GOT3 (cell line): ENCODE measurements at places on chromosomes 5 and 9.

DNA sequence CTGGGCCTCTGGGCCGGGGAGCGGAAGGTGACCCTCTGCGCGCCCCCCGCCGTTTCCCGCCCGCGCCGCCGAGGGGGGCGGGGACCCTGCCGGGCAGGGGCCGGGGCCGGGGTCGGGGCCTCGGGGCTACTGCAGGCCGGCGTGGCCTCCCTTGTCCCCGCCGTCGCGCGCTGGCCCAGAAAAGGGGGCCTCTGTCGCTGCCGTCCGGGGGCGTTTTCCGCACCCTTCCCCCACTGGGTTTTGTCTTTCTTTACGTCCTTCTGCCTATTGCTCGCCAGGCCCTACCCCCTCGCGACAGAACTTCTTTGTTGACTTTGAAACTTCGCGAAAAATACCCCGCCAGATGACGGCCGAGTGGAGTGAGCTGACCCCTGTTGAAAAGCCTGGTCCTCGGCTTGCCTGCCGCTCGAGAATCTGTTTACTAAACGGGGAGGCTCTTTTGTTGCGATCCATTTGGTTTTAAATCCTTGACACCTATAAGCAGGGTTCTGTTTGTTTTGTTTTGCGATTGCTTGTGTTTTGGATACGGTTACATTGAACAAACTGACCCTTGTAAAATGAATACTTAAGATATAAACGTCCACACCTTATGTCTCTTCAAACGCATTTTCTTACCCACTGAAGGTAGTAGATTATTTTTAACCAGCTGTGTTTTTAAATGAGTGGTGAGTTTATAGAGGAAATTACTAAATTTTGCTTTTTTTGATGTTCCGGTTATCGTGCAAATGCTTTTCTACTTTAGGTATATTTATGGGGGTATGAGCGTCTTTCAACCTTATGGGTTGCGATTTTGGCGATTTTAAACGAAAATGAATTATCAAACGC is 765 bp downstream of the MARCHF6 start:
- DNase-seq: no peak

DNA sequence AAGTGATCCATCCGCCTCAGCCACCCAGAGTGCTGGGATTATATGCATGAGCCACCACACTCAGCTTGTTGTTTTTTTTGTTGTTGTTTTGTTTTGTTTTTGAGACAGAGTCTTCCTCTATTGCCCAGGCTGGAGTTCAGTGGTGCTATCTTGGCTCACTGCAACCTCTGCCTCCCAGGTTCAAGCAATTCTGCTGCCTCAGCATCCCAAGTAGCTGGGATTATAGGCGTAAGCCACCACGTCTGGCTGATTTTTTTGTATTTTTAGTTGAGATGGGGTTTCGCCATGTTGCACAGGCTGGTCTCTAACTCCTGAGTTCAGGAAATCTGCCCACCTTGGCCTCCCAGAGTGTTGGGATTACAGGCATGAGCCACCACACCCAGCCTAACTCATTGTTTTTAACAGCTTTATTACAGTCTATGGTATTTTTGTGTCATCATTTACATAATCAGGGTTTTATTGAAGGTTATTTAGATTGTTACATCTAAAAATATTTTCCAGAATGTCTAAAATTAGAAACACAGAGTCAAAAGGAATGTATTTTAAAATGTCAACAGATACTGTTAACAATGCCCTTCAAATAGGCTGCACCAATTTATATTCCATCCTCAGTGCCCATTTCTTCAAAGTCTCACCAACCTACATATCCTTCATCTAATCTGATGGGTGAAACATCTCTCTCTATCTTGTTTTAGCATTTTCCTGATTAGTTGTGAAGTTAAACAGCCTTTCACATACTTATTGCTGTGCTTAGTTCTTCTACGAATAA is 18.6 kb downstream of the KIF3A start:
- no peak for DNase-seq

- DNase-seq: no peak
Observed at GRCh38 chr5:73805449-73805848, 179.5 kb downstream of the ARHGEF28 start.

DNA sequence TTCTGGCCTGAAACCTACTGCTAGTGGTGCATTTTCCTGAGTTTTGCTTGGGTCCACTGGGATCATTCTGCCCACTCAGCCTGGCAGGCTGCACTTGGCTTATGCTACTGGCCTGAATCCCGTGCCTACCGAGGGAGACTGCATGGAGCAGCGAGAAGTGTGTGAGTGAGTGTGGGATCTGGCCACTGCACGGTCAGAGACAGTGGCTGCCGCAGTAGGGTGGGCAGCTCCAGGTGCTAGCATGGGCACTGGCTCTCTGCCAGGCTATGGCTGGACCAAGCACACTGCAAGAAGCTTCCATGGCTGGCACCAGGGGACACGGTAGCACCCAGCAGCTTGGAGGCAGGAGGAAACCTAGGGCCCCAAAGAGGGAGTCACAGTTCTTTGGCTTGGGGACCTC is 1058.7 kb upstream of the ACO1 start:
- no peak for DNase-seq

DNA sequence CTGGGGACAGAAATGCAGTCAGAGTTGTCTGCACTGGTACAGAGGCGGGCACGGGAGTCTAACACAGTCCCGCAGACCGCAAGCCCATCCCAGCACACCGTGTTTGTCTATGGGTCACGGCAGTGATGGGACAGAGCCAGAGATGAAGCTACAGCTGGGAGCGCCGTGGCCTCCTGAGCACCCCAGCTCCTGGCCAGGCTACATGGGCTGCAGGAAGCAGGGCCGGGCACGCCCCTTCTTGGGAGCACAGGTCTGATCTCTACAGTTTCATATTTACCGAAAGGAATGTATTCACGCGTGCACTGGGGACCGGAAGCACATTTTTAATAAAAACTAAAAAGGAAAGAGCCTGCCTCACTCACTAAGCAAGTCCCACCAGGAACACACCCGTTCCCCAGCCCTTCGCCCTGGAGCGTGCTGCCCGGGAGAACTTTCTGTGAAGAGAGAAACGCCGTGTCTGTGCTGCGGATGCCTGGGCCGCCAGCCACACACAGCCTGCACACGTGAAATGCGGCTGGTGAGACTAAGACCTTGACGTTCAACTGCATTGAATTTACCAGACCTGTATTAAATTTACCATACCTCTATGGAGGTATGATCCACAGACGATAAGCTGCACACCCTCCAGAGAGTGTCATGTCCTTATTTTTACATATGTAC is 81.1 kb downstream of the VAV2 start:
- no peak for DNase-seq

DNA sequence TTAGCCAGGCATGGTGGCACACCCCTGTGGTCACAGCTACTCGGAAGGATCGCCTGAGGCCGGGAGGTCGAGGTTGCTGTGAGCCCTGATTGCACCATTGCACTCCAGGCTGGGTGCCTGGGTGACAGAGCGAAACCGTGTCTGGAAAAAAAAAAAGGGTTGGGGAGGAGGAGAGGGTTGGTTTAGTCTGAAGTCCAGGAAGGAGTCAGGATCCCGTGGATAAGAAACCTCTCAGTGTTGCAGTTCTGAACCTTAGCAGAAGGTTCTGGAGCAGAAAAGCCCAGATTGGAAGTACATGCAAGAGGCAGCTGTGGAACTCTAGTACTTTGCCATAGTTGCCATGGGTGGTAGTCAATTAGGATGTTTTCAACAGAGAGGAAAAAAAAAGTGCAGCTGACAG is 125.2 kb upstream of the CPEB4 start:
- DNase-seq: no peak

- DNase-seq: no peak
Observed at GRCh38 chr5:133371371-133372155, 240.8 kb downstream of the FSTL4 start.

DNA sequence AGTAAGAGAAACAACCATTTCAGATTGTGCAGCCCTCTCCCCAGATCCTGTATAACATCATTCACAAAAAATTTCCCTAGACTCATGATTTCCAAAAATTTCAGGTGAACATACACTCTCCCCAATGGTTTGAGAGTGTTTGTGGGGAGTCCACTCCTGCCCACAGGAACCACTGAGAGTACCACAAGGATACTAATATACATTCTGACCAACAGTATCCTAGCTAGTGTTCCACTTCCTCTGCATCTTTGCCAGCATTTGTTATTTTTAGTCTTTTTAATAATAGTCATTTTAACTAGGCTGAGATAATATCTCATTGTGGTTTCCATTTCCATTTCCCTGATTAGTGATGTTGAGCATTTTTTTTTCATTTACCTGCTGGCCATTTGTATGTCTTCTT is 155.4 kb downstream of the DTWD2 start:
- no peak for DNase-seq

GRCh38 chr5:131986161-131986912 is 25.1 kb downstream of the ACSL6 start:
- DNase-seq: no peak

- peak; percentile 37 for DNase-seq
Observed at GRCh38 chr5:83368319-83368718, 103.2 kb upstream of the VCAN start.

GRCh38 chr5:123671042-123671441 is 159.1 kb downstream of the CSNK1G3 start:
- no peak for DNase-seq

GRCh38 chr9:68798423-68798822 is 93.4 kb downstream of the PIP5K1B start:
- no peak for DNase-seq

- no peak for DNase-seq
Observed at GRCh38 chr5:139079991-139080610, 118.1 kb downstream of the SIL1 start.

GRCh38 chr5:57302164-57302563 is 128.3 kb downstream of the GPBP1 start:
- no peak for DNase-seq

DNA sequence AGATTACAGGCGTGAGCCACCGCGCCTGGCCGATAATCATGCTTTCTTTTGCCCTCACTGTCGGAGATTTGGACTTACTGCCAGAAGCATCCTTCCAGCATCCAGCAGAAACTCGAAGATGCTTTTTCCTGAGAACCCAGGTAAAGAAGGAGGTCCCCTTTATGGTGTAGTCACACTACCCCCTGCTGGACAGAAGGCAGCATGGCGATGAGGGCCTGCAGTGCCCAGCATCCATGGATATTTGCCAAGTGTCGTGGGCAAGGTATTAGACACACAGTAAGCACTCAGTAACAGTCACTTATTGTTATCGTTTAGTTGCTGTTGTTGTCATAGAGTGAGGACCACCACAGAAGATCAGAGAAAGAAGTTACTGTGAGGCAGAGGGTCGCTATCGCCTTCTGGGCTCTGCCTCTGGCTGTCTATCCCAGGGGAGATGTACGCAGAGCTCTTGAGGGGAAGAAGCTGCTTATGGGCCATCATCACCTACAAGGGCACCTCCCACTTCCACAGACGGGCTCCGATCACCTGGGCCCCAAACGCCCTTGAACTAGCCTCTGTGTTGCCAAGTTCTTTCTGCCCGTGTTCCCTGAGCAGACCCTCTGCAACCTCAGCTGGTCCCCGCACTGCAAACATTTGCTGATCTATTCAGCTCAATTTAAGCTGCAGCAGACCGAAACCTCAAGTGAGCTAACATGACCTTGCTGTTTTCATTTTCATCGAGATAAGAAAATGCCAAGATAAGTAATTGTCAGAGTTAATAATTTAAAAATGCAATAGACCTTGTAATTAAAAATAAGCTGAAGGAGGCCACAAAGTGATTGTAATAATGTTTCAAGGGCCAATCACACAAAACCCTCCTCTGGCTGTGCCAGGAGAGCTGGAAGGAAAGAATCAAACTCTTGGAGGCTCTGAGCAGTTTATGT is 23.9 kb downstream of the C5orf15 start:
- no peak for DNase-seq

DNA sequence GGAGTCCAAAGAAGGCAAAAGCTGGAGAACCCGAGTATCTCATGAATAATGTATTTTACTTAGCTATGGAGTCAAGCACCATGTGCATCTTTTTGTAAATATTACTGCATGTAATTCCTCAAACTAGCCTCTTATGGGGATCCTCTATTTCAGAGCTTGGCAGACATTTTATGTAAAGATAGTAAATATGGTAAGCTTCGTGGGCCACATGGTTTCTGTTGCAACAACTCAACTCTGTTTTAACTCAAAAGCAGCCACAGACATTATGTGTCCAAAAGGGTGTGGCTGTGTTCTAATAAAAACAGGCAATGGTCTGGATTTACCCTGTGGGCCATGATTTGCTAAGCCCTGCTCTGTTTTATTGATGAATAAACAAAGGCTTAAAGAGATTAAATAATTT is 17.3 kb downstream of the DAPK1 start:
- DNase-seq: no peak

DNA sequence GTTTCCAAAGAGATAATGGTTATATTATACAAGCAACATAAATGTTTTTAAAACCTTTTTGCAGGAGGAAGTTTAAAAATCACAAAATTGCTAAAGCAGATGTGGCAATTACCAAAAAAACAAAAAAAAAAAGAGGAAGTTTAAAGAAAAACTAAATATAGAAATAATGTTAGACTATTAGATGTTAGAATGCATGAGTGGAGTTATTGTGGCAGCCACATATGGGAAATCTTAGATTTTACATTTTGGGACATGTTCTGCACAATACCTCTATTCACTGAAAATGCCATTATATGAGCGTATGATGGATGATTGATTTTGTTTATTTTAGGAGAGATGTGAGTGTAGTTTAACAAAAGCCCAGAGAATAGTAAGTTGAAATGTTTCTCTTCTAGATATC is 31.2 kb upstream of the DTWD2 start:
- DNase-seq: no peak

DNA sequence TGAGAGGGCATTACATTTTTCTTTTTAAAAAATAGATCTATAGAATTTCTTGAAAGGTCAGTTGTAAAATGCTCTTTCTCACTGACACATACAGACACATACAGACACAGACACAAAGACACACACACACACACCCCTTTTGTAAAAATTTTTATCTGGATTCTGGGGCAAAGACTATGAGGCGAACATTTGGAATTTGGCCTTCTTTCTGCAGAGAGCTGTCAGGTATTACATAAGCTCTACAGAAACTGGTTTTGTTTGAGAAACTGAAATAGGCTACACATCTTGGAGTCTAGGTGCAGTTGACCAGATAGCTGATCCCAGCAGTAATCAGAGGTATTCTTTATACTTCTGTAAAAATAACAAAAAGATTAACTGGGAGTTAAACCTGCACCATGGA is 315.9 kb upstream of the RPS23 start:
- DNase-seq: no peak

- DNase-seq: no peak
Observed at GRCh38 chr5:14593326-14594021, 11.9 kb downstream of the OTULINL start.

DNA sequence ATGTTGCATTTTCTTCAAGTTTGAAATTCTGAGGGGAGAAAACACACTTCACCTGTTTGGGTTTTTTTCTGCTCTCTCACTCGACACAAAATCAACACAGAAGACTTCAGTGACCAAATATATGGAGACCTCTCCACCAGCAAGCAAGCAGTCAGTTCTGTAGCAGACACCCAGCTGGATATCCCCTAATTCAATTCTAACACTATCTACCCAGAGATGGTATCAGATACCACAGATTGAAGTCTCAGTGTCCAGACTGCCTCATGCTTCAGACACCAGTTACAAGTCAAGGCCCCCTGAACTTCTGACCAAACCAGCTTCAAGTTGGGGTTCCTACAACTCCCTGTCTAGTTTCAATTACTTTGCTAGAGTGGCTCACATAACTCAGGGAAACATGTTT is 97.8 kb downstream of the INVS start:
- DNase-seq: no peak

GRCh38 chr5:95083606-95084005 is 201.3 kb downstream of the MCTP1 start:
- no peak for DNase-seq
